ENCODE measurements at places on chromosomes 3 and 15.

GRCh38 chr15:46707452-46707851, 1009.9 kb upstream of the SEMA6D start:
- no peak for DNase-seq

- no peak for DNase-seq
Measured at GRCh38 chr3:146705225-146705624, 100.1 kb upstream of the PLSCR5 start.

GRCh38 chr3:183185696-183186095, 23.2 kb upstream of the LAMP3 start:
- no peak for DNase-seq

- DNase-seq = no peak
Measured at GRCh38 chr3:33954956-33955355, 156.5 kb downstream of the PDCD6IP start.

DNA sequence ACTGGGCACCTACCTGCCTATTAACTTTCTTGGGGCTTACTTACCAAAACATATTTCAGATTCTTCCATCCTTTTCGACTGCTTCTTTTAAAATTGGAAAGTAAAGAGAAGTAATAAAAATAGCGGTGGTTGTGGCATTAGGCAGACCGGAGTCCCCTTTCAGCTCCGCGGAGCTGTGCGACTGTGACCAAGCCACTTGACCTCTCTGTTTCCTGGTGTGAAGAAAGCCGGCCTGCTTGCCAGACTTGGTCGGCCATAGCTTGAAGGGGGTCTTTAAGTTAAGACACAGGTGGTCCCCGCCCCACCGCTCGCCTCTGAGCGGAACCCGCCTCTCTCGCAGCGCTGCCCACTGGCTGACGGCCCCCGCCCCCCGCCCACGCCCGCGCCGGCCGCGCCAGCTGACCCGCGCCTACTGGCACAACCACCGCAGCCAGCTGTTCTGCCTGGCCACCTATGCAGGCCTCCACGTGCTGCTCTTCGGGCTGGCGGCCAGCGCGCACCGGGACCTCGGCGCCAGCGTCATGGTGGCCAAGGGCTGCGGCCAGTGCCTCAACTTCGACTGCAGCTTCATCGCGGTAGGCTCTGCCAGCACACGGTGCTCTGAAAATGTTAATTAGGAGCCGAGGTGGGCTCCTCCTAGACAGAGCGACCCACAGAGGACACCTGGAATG, 18.3 kb downstream of the NOX5 start:
- DNase-seq = no peak

All from nephron progenitor cell (in vitro differentiated cells).